Suprapubic skin (tissue), 4 donors: ENCODE measurements at places on chromosomes 11 and 22.

DNA sequence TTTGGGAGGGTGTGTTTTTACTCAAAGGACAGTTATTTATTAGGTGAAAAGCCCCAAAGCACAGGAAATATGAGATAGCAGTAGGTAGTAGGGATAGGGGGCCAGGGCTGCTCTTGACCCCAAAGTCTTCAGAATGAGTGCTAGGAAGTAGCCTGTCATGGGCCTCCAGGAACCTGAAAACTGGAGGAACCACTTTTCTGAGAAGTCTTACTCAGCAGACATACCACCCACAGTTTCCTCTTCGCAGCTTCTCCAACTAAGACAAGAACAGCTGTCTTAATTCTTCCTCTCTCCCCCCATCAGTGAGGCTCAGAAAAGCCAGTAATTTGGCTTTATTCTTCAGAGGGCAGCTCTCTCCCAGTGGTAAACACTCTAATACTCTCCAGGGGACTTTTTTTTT is 84.0 kb upstream of the CTSC start:
- no peak for DNase-seq

DNA sequence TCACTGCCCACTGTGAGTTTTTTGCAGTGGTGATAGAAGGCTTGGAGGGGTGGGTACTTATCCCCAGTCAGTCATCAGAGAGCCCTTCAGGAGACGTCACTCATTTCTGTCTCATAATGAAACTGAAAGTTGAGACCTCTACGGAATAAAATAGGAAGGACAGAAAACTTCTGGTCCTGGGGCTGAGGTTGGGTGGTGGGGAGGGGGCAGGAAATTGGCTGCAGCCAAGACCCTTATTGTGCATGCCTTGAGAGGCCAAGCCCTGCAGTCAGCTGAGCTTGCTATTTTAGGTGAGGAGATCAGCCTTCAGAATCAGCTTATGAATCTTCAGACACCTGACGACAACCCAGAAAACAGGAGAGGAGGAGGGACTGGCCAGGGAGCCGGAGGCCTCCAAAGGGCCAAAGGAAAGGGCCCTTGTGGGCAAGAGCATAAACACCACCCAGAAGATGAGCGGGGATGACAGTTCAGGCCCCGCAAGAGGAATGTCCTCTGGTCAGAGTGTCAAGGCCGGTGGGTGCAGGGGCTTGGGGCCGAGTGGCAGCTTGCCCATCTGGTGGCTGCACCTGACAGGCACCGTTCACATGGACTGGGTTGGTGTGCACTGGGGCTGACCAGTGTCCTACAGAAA is 17.9 kb upstream of the ADA2 start:
- no peak for DNase-seq

DNA sequence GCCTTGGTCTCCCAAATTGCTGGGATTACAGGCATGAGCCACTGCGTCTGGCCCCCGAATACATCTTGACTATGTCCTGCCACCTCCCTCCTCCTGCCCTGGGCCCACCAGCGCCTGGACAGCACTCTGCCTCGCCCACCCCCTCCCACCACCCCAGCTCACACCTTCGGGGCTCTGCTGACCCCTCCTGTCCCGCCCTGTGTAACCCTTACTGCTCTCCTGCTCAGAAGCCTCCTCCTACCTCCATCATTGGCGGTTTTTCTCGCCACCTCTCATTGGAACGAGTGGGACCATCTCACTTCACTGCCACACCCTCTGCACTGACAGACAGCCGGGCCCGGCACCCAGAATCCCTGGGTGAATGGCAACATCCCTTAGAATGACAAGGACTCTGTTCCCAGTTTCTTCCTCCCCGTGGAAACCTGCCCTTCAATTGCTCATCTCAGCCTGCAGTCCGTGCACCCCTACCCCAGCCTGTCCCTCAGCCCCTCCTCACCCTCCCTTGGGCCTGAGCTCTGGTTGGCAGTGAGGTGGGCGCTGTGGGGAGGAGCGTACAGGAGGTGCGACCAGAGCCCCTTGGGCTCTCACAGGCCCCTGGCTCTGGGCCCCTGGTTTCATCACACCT is 32.2 kb downstream of the LRRC74B start:
- DNase-seq: no peak

- DNase-seq: no peak
These were observed 5.6 kb upstream of the UCP2 start for GRCh38 chr11:73988227-73988626.

DNA sequence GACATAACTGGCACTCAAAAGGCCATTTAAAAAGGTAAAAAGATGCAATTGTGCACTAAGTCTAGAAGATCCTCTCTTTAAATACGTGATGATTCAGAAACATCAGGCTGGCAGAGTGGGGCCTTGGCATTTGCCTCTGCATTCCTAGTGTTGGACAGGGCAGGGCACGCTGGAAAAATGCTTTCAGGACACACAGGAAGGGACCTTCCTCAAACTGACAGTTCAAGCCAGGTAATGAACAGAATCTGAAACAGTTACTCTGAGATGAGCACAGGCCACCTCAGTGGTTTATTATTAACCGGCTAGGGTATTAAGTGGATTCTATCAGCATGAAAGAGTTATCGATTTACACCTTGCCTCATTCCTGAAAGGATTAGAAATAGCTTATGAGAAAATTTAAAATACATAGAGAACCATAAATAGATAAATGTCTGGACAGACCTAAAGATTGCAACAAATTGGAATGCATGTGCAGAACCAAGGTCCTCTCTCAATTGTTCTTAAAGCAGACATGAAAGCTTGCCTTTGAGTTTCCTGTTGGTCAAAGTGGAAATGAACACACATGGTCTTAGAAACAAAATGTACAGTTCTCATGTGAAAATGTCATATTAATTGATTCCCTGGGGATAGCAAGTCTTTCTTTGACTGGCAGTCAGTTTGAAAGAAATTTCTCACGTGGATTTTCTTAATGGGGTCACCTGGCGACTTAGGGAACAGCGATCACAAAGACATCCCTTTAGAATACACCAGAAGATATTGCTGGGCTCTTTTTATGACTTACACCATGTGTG is 21.5 kb upstream of the CSNK2A3 start:
- no peak for DNase-seq

DNA sequence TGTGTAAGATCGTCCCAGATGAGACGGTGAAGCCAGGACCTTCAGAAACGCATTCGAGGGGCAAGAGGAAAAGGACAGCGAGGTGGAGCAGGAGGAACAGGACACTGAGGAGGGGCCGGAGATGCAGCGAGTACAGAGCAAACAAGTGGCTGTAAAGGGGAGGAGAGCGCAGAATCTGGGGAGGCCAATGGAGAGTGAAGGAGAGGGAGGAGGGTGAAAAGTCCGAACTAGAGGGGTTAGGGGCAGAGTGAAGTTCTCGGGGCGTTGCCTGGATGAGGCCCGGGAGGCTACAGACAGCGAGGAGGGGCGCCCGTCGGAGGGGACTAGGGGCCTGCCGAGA is 8.8 kb upstream of the PPIL2 start:
- DNase-seq: no peak

DNA sequence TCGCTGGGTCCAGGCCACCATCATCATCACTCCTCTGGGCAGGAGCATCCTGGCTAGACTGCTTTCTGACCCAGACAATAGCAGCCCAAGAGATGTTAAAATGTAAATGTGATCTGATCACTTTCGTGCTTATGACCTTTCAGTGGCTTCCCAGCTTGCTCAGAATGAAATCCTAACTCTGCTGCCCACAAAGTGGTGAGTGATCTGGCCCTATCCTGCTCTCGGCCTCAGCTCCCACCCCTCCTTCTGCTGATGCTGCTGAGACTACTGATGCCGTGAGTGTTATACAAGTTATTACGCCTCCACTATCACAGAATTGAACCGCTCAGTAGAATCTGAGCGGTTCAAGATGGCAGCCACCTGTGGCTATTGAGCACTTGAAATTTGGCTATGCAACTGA is 26.2 kb downstream of the ELF5 start:
- no peak for DNase-seq

DNA sequence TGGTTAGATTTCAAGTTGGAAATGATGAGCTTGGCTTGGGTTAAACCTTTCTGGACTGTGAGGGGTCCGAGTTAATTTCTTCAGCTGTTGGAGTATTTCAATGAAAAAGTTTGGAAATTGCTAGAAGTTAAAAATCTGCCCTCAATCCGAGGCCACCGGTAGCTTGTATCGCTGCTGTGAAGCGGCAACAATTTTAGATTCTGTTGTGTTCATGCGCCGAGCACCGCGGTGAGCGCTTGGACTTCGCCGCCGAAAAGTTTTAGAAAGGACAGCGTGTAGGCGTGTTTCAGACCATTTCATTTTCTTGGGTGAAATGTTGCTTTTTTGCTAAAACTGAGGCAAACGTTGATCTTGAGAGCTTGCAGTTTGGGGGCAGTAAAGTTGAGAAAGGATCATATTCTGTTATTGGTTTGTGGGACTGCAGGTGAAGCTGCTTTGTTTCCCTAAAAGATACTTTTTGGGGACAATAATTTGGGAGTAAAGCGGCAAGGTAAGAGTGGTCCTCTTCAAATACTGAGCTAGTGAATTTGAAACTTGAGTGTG is 928 bp downstream of the FBXO7 start:
- DNase-seq: no peak

DNA sequence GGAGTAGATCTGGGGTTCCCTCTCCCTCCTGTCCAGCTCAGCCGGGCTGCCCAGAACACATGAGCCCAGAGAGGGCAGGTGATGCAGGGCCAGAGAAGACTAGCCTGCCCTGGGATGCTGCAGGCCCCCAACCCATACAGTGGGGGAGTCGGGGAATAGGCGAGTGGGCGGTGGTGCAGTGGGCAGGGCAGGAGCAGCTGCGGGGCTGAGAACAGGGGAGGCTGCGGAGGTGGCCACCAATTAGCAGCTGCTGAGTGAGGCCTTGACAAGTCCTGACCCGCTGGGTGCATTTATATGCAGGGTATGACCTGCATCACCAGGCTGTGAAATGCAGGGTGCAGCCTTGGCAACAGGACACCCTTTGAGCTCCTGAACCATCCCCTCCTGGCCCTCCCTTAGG is 43.1 kb downstream of the NFAM1 start:
- DNase-seq: no peak

GRCh38 chr11:23087407-23087806 is 227.1 kb upstream of the CCDC179 start:
- no peak for DNase-seq

DNA sequence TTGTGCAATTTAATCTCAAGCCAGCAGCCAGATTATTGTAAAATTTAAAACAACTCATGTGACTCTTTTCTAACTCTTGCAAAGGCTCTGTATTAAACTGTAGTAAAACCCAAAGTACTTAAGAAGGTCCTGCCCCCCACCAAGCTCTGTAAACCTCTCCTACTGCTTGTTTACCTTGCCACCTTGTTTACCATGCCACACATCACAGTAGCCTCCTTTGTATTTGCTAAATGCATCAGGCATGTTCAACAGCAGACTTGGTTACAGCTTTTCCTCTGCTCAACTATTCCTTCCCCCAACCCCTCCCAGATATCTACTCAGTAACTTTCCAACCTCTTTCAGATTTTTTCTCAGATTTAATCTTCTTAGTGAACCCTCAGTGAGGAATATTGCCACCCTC is 861.6 kb downstream of the METTL15 start:
- DNase-seq: no peak

- no peak for DNase-seq
These were observed 19.2 kb upstream of the RRAS2 start for GRCh38 chr11:14378171-14378570.

DNA sequence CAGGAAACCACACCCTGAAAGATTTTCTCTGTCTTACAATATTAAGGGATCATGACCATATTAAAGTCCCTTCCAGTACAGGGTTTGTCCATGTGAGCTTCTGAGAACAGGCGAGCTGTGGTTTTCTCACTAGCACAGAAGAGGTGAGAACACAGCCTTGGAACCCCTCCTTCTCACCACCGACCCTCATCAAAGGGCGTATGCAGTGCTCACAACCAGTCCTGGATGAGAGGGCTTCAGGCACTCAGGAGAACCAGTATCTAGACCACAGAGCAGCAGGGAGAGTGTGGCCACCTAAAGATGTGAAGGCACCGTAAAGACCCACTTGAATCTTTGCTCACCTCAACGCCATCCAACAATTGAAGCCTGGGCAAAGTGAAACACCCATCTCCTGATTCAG is 397.0 kb downstream of the ETS1 start:
- no peak for DNase-seq

DNA sequence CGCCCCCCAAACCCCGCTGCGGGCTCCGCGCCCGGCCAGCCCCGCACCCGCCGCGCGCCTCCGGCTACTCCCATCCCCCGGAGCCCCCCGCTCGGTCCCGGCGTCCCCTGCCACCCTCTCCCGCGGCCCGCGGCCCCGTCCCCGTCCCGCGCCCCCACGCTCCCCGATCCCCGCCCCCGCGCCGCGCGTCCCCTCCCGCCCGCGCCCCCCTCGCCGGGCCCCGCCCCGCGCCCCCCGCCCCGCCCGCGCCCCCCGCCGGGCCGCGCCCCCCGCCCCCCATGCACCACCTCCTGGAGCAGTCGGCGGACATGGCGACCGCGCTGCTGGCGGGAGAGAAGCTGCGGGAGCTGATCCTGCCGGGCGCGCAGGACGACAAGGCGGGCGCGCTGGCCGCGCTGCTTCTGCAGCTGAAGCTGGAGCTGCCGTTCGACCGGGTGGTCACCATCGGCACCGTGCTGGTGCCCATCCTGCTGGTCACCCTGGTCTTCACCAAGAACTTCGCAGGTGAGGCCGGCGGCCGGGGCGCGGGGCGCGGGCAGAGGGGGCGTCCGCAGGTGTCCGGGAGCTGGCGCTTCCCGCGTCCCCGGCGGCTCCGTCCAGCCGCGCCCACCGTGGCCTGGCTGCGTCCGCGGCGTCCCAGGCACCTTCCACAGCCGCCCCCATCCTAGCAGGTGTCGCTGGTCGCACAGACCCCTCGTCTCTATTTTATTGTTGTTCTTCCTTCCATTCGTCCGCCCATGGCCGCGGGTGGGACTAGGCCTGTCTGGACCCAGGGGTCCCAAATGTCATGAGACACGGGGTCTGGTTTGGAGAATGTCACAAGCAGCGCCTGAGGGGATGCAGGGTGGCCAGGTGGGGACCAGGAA is at the start of gene PANX2:
Gene PANX2, plus strand, starts transcription at position 279 of the 866 bp plus-strand sequence. Its CDS starts 0 bp downstream, at position 279.
- DNase-seq: no peak

DNA sequence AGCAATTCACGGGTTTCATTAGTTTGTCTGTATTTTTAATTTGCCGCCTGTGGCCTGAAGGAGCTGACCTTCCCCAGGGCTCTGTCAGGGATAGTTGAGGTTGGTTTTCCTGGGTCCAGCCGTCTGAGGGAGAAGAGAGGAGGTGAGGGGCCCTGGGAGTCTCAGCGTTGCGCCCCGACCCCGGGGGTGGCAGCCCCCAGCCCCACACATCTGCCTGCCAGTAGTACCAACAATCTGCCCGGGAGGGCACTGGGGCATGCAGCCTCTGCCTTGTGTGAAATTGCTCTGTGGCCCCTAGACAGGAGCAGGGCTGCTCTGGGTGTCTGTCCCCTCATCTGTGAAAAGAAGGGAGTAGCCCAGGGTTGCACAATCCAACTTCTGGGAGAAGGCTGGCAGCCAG is 6.6 kb downstream of the B3GAT1 start:
- no peak for DNase-seq
